Suprapubic skin (tissue), 4 donors: ENCODE measurements at places on chromosomes 6 and 20.

- no peak for DNase-seq
These were observed 252.7 kb downstream of the SOD2 start for GRCh38 chr6:159440349-159440748.

- DNase-seq: no peak
These were observed 27.1 kb downstream of the AGPAT4 start for GRCh38 chr6:161246725-161247124.

DNA sequence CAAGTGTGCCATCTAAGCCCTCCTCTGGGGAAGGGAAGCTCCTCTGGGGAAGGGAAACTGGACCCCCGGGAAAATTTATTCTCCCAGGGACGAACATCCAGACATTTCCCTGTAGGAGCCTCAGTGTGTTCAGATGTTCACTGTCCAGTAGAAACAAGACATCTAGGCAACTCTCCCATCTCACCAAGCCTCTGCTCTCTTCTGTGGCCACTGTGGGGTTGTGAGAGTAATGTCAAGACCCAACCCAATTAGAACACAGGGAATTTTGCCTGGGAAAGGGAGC, 3.6 kb upstream of the PTGIS start:
- DNase-seq: peak; percentile 12

DNA sequence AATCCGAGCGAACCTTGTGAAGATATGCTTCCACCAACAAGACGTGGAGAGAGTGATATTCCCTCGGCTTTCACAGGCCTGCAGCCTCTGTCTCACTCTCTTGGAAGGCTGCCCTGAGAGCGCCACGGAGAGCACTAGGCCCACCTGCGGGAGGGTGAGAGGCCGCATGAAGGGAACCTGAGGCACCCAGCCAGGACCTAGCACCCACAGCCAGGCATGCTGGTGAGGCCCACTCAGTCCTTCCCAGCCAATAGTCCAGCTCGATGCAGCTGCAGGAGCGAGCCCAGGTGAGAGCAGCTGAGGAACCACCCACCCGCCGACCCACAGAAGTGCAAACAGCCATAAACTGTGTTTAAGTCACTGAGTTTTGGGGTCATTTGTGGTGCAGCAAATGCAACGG, 227.2 kb downstream of the QKI start:
- DNase-seq: no peak

DNA sequence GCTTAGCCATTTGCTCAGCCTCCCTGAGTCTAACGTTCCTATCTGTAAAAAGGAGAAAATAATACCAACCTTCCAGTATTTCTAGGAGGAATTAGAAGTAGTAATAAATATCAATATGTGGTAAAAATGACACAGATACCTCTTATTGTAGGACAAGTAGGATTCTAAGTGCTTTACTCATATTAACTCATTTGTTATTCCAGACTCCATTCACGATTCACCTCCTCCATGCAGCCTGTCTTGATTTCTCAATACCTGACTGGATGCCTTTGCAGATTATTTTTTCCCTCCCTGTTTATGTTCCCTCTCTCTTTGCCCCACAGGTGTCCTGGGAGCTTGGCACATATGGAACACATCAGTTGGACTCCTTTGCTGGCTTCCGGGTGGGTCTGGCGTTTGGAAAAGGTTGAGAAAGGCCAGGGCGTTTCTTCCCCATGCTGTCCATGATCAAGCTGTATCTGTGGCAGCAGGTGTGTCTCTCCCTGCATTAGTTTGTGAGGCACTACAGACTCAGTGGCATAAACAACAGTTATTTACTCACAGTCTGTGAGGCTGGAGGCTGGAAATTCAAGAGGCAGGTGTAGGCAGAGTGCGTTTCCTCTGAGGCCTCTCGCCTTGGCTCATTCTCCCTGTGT, 10.7 kb upstream of the DUSP22 start:
- no peak for DNase-seq

GRCh38 chr20:58892141-58892931, 39.8 kb downstream of the GNAS start:
- DNase-seq: peak; percentile 87

GRCh38 chr6:71034563-71035345, 77.9 kb upstream of the B3GAT2 start:
- no peak for DNase-seq

DNA sequence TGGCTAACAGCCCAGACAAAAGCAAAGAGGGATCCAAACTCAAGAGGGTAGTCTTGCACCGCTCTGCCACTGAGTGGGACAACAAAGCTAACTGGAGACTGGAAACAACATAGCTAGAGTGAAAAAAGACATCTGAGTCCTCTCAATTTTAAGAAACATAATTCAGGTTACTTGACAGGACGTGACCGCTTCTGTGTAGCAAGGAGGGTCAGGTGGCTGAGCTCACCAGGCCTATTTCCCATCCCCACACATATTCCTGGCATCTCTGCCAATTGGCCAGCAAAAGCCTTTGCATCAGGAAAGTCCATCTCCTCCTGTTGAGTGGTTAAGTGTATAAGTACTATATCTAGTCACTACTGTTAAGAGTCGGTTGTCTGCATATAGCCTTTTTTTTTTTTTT, 25.3 kb upstream of the TBC1D20 start:
- DNase-seq: no peak

DNA sequence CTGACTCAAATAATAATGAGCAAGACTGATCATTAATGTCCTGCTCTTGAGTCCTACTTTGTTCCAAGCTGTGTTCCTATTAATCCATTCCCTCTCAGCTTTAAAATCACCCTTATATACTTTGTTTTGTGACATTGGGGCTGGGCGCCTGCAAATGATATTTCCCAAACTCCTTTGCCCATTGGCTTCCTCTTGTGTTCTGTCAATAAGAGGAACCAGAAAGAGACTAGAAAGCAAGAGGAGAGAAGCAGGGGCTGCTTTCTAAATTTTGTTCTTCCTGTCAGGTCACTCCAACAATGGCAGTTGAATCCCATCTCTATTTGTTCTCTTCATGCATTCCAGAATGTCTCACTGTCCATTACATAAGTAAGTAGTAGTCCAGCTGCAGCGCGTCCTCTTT, 21.6 kb upstream of the TRIM27 start:
- no peak for DNase-seq

GRCh38 chr20:15851576-15852215, 721.6 kb downstream of the KIF16B start:
- DNase-seq: no peak

DNA sequence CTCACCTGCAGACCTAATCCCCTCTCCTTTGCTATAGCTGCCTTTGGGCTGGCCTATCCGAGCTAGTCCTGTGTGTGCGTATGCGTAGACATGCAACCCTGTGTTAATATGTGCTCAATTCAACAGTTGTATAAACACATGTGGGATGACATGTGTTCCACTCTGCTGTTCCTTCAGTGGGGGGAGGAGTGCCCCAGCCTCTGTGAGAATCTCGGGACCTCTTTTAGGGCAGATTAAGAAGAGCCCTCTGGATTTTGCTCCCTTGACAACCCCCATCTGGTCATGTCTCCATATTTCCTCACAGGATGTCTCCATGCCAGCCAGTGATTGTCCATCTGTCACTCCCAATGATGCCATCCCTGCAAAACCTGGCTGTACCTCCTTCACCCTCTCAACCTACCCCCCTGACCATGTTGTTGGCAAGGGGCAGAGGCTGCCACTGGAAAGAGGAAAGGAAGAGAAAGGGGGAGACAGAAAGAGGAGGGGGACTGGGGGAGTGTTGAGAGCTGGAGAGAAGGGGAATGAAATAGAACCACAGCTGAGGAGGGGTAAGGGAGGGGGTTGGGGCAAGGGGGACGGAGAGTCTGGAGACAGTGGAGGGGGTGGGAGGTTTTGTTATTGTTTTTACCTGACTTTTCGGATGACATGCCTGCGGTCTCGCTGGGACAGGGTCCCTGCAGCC, 417 bp downstream of the PRRT1 start:
- no peak for DNase-seq

DNA sequence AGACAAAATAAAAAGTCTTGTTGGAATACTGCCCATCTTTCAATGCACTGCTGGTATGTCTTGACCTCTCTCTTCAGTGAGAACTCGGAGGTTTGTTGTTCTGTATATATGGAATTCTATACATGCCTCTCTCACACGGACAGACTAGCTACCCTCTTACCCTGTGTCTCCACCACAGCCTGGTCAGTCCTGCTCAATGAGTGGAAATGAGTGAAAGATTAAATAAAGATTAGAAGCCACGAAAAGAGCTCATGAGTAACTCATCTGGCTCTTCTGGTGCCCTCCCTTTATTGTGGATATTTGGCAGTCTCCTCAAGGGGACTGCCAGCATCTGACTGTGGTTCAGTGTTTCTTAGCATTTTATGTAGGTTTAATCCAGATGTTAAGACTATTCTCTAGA, 262.8 kb upstream of the MAP3K7 start:
- no peak for DNase-seq

DNA sequence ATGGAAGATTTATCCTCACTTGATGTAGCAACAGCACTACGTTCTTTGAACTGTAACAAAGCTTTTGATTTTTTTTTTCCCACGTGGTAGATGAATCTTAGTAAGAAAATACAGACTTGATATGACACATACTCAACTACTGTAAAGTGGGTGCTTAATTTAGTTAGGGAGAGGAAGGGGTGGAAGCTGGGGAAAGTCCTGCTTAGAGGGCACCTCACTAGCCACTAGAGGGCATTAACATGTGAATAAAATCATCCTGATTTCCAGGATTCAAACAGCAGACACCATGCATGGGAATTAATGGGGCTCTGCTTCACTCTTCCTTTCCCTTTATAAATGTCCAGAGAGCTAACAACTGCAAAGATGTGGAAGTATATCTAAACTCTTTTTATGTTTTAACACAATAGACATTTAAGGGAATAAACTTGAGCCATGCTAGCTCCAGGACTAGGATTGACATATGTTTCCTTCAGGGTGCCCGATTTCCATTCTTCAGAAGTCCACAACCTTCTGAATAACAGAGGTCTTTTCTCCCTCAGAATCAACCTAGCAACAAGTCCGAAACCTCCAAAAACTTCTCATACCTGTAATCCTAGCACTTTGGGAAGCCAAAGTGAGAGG, 250.1 kb downstream of the ATXN1 start:
- no peak for DNase-seq

GRCh38 chr6:128251445-128252340, 268.7 kb downstream of the PTPRK start:
- DNase-seq: no peak

GRCh38 chr20:16624106-16624505, 50.9 kb upstream of the KIF16B start:
- no peak for DNase-seq

GRCh38 chr6:45661661-45662060, 283.9 kb upstream of the SUPT3H start:
- no peak for DNase-seq

- DNase-seq: no peak
These were observed 87.5 kb downstream of the SH3BGRL2 start for GRCh38 chr6:79718509-79719247.

DNA sequence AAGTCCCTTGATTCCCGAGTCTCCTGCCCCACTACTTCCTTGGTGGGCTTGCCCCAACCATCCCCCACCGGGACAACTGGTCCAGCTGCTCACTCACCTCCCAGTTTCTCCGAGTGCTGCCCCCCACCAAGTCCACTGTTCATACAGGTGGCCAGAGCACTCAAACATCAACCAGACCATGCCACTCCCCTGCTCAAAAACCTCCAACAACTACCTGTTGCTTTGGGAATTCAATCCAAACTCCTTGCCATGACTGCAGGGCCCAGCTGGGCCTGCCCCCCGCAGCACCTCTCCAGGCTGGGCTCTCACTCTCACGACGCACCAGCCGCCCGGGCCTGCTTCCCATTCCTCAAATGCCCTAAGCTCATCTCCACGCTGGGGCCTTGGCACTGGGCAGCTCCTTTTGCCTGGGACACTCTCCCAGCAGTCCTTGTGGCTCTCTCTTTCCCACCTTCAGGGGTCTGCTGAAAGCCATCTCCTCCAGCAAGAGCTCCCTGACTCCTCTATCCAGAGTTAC, 97.5 kb downstream of the NFATC2 start:
- no peak for DNase-seq

- no peak for DNase-seq
These were observed 466.6 kb upstream of the JAG1 start for GRCh38 chr20:11140359-11140758.

- no peak for DNase-seq
These were observed 9.4 kb upstream of the SRC start for GRCh38 chr20:37336369-37337207.

DNA sequence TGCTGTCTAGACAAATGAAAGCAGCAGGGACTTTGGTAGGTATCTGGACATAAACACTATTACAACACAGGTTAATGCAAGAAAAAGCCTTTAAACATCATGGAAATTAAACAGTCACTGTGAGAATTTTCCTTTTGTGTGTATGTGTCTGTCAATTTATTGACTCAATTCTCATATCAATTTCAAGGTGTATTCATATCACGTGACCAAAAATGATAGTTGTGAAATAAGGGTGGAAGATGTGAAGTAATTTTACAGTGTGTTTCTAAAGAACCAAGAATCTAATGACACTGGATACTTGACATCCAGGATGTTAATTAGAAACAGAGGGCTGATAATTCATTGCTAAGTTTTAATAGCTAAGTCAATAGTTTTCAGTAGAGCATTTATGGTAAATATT, 244.0 kb downstream of the TMEM242 start:
- DNase-seq: no peak

DNA sequence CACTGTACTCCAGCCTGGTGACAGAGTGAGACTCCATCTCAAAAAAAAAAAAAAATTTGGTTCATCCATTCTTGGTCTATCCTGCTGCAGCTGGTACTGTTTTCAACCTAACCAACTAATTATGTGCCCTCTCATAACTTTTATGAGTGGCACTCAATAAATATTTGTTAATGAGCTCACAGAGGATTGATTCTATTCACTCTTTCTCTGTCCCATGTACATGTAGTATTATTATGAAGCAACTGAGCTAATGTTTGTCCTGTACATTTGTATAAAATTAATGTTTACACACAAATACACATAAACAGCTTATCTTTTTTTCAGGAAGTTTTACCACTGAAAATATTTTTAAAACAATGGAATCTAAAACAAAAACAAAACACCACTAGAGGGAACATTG, 10.1 kb downstream of the RIPOR2 start:
- DNase-seq: no peak

GRCh38 chr6:89984926-89985750, 90.9 kb downstream of the GJA10 start:
- peak; percentile 66 for DNase-seq

GRCh38 chr6:3614918-3615317, 136.6 kb downstream of the PXDC1 start:
- no peak for DNase-seq

DNA sequence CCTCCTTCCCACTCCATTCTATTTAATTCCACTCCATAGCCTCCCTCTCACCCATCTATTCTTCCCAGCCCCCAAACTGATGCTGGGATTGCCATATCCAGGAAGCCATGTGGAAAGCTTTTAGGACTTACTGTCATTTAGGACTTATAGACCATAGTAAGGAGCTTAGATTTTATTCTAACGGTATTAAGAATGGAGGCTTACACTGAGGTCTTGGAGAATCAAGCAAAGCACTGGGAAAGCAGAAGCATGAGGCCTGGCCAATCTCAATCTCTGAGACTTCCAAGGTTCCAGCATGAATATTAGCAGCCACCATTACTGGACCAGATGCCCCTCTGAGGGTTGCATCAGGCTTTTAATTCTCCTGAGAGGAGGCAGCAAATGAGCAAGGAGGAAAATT, 1.4 kb downstream of the CST9 start:
- DNase-seq: no peak
